ENCODE measurements at places on chromosomes 1 and 21.

GRCh38 chr1:54324251-54325140, 81.7 kb downstream of the SSBP3 start:
- no peak for DNase-seq

DNA sequence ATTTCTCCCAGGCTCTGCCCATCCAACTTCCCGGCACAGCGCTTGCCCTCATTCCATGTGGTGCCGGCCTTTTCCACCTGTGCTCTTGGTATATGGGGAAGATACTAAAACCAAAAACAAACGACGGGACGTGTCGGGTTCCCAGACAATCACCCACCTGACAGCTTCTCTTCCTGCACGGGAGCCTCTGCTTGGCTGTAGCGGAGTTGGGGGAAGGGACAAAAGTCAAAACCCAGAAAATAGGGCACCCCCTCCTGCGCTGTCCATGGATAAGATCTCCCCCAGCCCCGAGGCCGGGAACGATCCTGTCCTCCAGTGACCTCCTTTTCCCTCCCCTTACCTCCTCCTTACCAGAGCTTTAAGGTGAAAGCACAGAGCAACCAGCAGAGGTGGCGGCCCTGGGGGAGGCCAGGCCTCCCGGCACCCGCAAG, 640 bp downstream of the JTB start:
- DNase-seq: no peak

DNA sequence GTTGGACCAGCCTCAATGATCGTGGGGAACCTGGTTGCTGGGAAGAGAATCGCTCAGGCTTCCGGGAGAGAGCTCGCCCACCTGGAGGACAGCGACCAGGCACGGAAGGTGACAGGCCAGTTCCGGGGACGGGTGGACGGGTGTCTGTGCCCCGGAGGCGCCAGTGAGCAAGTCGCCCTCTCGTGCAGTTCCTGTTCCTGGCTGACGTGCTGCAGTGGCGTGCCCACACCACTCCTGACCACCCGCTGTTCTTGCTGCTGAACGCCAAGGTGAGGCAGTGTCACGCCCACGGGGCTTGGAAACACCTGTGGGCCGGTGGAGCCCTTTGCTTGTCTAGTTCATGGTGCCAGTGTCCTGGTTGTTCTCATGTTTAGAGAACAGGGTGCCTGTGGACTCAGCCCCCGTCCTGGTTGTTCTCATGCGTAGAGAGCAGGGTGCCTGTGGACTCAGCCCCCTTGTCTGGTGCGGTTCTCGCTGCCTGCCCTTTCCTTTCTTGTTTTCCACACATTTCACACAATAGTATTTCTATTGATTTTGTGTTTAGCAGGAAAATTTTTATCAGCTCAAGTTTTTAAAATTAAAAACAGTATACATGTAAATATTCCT, 53.1 kb downstream of the S100B start:
- DNase-seq: no peak

- no peak for DNase-seq
Measured at GRCh38 chr1:227779685-227780084, 35.8 kb upstream of the PRSS38 start.

GRCh38 chr1:240806200-240806745, 194.3 kb upstream of the GREM2 start:
- no peak for DNase-seq

- no peak for DNase-seq
Measured at GRCh38 chr1:155051342-155051776, 243 bp downstream of the ADAM15 start.

GRCh38 chr1:166900987-166901386, 24.9 kb upstream of the TADA1 start:
- no peak for DNase-seq

DNA sequence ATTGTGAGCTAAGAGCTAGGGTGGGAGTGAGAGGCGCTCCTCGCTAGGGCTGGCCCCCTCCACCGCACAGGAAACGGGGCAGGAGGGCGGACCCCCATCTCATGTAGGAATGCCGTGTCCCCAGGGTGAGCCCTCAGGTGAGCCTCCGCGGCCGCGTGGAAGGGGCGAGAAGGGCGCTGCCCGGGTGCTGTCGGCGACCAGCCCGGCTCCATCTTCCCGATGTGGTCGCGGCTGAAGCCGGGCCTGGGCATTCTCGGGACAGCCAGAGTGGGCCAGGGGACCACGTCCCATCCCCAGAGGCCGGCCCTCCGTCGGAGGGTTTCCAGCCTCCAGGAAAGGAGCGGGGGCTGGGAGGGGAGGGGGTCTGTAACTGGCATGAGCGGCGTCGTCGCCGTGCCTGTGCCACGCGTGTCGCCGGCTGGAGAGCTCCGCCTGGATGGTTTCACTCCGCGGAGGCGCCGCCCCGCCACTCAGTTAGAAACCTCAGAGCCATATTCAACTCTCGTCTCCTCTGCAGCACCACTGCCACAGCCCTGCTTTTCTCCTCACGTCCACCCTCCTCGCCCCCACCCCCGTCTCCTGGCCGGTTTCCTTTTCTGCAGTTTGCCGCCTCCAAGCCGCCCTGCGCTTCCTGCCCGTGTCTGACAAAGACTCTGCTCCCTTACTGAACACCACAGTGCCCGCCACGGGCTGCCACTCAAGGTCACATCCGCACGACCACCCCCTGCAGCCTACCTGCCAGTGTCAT, at the start of gene TMEM269:
TMEM269 (plus strand) TSS at position 46 of the 748 bp plus-strand sequence. CDS start 4,903 bp downstream, outside the sequence.
- no peak for DNase-seq

- no peak for DNase-seq
Measured at GRCh38 chr1:57336793-57337192, 87.1 kb downstream of the DAB1 start.

DNA sequence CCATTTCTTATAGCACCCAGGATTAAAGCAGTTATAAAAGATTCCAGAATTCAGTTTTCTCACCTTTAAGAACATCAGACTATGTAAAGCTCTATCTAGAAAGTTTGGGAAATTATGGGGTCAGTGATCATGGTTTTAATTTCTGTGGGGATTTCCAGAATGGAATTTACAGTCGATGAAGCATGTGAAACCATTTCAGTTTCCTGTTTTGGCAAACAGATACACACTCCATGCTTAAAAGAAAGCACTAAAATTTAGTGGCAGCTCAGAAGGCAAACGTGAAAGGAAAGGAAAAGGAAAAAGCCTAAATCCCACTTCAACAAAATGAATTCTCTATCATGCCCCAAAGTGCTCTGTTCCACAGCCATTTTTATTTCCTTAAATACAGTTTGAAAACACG, 60.4 kb downstream of the FYB2 start:
- no peak for DNase-seq

- peak; percentile 69 for DNase-seq
Measured at GRCh38 chr1:201259476-201260235, 23.6 kb upstream of the PKP1 start.

DNA sequence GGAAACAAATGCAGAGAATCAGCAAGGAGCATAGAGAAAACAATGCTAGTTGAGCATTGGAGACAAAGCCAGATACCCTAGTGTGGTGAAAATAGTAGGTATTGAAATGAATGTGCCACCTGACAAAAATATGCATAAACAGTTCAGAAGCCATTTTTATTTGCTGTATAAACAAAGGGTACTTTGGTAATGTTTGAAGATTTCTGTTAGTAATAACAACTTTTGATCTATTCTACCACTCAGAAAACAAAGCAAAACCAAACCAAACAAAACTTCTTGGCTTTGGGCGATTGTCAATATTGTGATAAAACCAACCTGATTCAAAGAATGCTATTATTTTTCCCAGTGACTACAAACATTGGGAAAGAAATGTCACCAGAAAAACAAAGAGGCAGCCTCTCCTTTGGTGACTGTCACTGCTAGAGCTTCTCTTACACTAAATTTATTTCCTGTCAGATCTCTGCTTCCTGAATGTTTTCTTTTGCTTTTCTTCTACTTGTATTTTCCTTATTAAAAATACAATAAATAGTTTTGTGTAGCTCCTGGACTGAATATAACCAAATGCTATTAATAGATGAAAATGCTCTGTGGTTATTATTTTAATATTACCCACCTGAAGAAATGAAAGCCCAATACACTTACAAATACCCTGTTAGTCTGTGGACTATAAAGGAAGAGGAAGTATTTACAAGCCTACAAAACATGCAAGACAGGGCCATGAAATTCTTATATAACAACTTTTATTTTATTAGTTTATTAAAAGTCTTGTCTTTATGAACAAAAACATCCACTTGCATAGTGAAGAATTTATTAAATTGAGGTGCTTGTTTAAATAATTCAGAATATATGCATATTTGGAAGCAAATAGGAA, 5.7 kb downstream of the ATP6V1G3 start:
- DNase-seq: no peak

DNA sequence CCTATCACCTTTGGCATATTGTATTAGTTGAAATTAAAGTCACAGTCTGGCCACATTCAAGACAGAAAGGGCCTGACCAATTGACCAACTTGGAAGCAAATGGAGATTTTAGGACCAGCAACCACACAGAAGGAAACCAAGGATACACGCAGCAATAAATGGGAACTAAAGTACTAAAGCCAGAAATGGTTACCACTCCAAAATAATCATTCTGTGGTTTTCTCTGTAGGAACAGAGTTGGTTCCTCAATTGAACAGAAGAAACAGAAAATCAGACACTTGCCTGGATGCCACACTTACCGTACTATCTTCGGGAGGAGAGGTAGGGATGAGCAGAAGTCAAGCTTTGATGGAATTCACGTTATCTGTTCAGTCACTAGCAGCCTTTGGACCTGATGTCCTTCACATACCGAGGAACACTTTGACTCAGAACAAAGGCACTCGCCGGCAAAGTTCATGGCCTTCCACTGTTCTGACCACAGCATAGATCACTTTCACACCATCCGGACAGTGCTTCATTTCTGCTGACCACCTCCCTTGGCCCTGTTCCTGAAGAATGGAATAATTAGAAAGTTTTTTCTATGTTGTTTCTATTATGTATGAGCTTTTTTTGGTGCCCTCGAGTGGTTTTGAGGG, 96.9 kb downstream of the LPAR3 start:
- no peak for DNase-seq

DNA sequence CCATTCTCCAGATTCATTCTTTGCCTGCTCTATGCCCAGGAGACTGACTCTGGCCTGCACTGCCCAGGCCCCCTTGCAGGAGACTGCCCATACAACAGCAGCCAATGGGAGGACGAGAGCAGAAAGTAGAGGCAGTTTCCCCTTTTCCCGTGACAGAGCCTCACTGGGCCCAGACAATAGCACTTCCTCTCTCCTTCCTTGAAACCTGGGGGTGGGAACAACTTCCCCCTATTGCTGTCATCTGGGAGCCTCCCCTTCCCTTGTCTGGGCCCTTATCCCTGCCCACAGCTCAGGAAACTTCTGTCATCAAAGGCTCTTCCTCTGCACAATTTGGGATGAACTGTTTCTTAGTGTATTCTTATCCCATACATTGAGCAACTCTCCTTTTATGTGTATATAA, 60.8 kb upstream of the KCNJ15 start:
- DNase-seq: no peak
